Stimulated activated CD4-positive, alpha-beta T cell treated with anti-CD3 and anti-CD28 coated beads, Interleukin-2, amount 100 ng/mL, for 48 hours (primary cell): ENCODE measurements at places on chromosomes 7 and 10.

- no peak for DNase-seq
Observed at GRCh38 chr7:104534149-104534548, 205.7 kb downstream of the LHFPL3 start.

GRCh38 chr10:15462253-15462897, 91.3 kb upstream of the FAM171A1 start:
- no peak for DNase-seq

DNA sequence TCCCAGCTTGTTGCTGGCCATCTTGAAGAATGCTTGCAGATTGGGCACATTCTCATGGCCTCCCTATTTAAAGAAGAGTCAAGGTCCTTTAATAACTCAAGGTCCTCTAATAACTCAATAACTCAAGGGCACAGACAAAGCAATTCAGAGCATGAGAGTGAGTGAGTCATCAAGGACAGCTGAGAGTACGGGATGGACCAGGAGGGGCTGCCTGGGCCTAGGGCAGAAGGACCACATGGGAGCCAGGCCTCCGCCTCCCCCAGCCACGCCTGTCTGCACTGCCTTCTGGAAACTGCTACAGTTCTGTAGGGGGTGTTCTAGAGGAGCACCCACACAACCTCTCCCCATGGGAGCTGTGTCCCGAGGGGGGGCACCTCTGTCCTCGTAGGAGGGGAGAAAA, 48.9 kb downstream of the ZNF503 start:
- no peak for DNase-seq

GRCh38 chr7:129952653-129953560, at the start of gene UBE2H:
UBE2H (minus strand) TSS chr7:129952960; CDS start chr7:129952555, 405 bp downstream.
- peak; percentile 97 for DNase-seq

GRCh38 chr7:112951070-112951469, 135.6 kb downstream of the GPR85 start:
- no peak for DNase-seq

DNA sequence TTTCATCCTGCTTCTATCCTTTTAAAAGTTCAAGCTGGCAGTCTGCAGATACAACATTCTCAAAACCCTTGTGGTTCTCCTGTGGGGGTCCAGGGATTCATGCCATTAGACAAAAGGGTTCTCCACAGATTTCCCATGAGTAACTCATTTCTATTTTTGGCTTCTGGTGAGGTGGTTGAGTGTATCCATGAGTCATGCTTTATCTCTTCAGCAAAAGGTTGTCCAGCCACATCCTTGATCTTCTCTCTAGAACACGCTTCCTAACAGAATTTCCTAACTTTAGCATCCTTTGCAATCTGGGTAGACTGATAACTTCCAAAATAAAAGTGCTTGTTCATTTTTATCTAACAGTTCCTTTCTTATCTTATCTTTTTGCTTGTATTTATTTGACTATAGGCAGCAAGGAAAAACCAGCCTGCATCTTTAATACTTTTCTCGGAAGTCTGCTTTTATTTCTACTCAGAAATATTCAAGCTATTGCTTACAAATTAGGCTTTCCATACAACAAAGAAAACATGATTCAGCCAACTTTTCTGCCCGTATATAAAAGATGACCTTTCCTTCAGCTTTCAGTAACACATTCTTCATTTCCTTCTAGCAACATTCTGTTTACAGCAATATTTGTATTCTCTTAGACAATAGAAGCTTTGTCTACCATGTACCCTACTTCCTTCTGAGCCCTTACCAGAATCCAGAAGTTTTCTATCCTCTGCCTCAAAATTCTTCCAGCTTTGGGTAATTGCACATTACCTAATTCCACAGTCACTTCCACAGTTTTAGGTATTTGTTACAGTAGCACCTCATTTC, 79.3 kb upstream of the IL6 start:
- DNase-seq, result no peak

DNA sequence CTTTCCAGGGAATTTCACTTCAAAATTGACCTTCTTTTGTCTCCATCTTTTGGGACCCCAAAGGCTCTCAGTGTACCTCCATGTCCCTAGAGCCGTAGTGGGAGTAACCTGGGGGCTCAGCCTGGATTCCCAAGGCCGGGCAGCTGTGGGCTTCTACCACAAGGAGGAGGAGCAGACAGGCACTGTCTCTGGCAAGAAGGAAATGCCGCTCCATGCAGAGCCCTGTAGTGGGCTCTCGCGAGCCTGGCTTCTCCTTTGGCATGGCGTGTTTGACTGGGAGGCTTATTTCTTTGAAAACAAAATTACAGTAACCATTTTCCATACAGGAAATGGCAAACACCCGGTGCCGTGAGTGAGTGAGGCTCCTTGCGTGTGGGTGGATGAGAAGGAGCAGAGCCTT, 76.8 kb upstream of the FAM180A start:
- DNase-seq, result no peak

DNA sequence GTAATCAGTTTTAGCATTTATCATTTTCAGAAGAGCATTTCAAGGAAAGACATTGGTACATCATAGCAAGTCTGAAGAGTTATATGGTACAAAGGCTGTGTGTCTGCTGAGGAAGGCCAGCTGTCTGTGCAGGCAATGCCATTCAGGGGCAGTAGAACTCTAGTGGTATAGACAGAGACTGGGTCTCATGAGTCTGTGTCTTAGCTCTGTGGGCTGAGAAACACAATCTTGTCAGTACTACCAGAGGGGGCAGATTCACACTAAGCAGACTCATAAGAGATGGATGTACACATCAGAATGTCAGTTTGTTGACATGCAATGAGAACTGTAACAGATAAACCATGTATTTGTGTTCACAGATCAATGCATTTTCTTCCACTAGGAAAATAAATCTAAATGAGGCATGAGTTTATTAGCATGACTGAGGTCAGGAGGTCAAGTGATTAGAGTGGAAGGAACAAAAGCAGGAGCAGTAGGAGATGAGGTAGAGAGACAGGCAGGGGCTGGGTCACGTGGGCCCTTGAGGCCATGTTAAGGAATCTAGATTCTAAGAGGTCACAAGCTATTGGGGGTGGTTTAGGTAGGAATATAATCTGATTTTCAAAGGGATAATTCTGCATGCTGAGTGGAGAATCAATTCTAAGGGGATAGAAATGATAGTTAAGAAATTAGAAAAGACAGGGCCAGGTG, 7.5 kb upstream of the GGCT start:
- no peak for DNase-seq

GRCh38 chr7:116986611-116987565, 33.6 kb downstream of the ST7 start:
- no peak for DNase-seq

- DNase-seq, result no peak
Observed at GRCh38 chr7:100093054-100093453, 4.3 kb downstream of the COPS6 start.

DNA sequence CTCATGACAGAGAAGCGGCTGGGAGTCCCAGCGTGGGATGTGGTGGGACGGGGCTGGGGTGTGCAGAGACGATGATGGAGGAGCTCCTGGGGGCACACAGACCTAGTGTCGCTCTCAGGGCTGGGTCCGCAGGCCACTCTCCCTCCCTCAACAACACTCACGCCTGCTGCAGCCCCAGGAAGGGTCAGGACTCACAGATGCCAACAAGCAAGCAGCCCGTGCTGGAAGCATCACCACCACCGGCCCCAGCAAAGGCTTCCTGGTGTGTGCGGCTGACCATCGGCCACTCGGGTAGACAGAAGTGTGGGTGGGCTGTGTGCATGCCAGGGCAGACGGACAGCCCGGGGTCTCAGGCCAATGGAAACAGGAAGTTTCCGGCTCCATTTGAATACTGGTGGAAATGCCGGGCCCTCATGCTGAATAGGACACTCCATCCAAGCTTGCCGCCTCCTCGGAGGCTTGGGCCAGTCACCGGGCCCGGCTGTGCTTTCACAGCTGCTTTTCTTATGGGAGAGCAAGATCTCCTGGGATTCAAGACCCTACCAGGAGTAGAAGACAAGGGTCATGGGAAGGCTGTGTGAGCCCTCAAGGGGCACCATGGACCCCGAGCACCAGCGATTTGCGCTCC, 178.1 kb downstream of the ELFN1 start:
- no peak for DNase-seq

GRCh38 chr10:64261676-64262075, 740.5 kb downstream of the REEP3 start:
- DNase-seq, result no peak

DNA sequence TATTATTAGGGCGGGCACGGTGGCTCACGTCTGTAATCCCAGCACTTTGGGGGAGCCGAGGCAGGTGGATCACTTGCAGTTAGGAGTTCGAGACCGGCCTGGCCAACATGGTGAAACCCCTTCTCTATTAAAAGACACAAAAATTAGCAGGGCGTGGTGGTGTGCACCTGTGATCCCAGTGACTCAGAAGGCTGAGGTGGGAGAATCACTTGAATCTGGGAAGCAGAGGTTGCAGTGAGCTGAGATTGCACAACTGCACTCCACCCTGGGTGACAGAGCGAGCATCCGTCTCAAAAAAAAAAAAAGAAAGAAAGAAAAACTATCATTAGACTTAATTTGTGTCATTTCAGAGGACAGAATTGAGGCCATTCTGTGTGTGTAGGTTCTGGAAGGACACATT, 752.7 kb upstream of the GALNT17 start:
- no peak for DNase-seq

DNA sequence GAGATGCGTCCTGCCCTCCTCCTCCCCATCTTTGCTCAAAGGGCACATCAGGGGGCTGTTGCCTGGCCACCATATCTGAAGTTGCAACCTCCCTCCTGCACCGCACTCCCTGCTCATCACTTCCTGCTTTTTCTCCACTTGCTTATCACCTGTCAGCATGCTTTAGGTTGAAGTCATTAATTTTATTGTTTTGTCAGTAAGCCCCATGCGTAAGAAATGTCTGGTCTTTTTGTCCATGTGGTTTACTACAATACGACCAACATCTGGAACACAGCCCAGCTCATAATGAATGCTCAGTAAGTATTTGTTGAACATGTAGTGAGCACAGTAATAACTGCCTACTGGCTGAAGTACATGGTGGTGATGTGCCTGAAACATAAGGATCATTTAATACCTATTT, 71.6 kb upstream of the GJD4 start:
- no peak for DNase-seq

GRCh38 chr10:58173391-58173790, 94.3 kb downstream of the IPMK start:
- no peak for DNase-seq

GRCh38 chr10:130231251-130231741, 95.1 kb downstream of the GLRX3 start:
- DNase-seq, result no peak

DNA sequence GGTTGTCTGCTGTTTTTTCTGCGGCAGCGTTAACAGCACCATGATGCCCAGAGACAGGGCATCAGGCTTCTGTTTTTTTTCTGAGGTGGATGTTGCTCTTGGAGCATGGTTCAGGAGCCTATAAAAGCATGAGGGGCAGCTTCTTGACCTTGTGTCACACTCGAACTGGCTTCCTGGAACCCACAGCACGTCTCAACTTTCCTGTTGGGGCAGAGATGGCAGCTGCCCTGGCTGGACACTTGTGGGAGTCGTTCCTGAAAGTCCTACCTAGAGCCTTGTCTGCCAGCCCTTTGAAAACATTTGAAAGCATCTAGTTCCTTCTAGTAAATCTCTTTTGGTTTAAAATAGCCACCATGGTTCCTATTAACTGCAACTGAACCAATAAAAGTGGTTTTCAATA, 28.9 kb upstream of the PRKAG2 start:
- DNase-seq, result no peak

DNA sequence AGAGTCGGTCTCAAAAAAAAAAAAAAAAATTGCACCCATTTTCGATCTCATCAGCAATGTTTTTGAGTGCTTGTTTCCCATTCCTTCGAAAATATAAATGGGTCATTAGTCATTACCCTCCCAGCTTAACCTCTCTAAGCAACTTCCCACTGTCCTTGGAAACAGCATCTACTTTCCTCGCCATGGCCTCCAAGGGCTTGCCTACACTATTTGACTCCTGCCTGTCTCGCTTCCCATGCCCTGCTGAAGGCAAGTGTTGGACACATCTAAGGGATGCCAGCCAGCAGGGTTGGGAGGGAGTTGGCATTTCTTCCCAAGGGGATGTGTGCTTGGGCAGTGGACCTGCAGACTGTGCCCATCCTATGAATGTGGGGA, 12.7 kb upstream of the RHBDD2 start:
- no peak for DNase-seq

GRCh38 chr7:16670021-16670420, 24.0 kb downstream of the BZW2 start:
- DNase-seq, result no peak

GRCh38 chr7:152108359-152108758, 82.9 kb downstream of the GALNT11 start:
- no peak for DNase-seq

- no peak for DNase-seq
Observed at GRCh38 chr7:141200191-141201108, 126.6 kb downstream of the TMEM178B start.

DNA sequence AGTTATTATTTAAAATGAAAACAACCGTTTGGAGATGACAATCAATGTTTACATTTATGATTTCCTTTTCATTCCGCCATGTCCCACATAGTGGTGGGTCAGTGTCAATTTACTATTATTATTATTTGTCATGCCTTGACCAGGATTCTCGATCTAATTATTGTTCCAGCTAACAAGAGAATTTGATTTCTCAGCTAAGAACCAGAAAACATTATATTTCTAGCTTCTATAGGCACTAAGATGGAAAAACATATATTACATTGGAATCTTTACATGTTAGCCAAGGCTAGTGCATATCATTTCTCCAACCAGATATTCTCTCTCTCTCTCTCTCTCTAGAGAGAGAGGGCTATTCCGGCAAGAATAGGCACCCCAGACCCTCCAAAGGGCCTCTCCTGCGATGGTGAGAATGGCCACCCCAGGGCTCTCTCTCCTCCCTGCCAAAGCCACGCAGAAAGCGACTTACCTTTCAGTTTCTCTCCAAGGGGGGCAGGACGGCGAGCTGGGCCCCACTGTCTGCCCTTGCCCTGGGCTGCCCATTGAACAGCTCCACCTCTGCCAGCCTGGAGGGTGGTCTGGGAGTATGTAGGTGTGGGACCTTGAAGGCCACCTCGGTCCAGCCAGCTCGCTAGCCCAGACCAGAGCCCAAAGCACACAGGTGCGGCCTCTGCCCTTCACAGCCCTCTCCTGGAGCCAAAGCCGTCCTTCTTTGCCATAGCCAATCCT, 2.4 kb downstream of the HOXA3 start:
- no peak for DNase-seq

DNA sequence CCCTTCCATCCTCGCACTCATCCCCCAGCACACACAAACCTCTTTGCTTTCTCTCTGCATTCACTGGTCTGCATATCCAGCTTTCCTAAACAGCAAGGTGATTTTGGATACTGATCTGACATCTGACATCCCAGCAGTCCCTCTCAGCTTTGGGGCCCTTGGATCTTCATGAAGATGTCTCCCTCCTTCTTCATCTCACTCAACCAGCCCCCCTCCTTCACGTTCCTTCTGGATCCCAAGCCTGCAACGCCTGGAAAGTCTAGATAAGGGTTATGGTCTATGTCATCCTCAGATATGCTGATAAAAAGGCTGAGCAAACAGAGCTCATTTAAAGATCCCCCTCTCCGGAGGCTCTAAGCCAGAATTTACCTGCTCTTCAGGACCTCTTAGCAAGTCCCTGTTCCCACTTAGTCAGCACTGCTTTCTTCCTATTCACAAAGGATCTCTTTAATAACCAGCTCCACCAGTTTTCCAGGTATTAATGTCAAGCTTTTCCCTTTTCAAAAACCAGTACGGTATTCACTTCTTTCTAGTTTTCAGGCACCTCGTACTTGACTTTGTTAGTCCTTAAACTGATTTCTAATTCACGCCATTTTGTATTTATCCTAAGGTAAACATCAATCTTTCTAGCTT, 38.9 kb downstream of the CREB3L2 start:
- DNase-seq, result no peak
